ENCODE measurements at places on chromosomes 13 and 19.

- no peak for DNase-seq
Measured at GRCh38 chr13:39900106-39900750, 244.8 kb downstream of the COG6 start.

DNA sequence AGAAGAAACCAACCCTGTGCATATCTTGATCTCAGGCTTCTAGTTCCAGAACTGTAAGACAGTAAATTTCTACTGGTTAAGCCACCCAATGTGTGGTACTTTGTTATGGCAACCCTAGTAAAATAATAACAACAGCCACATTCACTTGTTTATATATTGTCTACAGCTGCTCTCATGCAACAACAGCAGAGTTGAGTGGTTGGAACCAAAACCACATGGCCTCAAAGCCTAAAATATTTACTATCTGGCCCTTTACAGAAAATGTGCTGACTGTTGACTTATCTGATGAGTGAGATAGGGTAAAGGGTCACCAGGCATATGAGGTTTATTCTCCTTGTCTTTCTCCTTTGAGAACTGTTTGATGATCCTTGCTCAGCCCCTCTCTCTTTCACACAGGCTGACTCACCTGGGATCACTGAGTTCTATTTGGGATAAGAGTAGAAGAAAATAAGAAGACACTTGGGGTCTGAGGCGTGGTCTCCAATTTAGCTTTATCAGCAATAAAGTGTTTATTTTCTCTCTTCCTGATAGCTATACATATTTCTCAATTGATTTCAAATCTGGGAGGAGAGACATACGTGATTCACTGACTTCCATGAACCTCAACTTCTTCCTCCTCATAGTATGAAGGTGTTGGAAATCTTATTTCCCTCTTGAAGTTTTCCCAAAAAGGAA, 227.5 kb upstream of the STARD13 start:
- DNase-seq: no peak

DNA sequence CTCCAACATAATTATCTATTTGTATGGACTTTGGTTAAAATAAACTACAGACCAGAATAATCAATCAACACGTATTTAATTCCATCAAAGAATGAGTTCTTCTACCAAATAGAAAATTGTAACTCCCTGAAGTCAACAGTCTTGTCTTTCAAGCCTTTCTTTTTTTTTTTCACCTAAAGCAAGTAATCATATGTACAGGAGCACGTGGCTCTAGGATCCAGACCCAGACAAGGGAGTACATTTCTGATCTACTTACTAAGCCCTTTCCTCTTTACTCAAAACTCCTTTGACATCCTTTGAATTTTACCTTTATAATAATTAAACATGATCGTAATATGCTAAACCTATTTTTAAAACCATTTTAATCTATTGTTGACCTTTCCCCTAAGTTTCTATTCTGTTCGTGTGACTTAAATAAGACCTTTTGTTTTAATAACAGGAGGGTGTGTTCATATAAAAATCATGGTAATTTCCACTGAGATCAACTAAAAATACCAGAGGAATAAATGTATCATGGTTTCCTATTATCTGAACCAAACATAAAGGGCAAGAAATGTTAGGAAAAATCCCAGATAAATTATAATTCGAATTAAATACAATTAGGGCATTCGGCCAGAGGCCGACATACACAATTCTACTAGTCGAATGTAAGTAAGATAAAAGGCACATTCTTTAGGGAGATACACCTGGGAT, 1.7 kb downstream of the SLC7A1 start:
- DNase-seq: no peak

GRCh38 chr13:52713894-52714293, 25.7 kb downstream of the CNMD start:
- DNase-seq: no peak

DNA sequence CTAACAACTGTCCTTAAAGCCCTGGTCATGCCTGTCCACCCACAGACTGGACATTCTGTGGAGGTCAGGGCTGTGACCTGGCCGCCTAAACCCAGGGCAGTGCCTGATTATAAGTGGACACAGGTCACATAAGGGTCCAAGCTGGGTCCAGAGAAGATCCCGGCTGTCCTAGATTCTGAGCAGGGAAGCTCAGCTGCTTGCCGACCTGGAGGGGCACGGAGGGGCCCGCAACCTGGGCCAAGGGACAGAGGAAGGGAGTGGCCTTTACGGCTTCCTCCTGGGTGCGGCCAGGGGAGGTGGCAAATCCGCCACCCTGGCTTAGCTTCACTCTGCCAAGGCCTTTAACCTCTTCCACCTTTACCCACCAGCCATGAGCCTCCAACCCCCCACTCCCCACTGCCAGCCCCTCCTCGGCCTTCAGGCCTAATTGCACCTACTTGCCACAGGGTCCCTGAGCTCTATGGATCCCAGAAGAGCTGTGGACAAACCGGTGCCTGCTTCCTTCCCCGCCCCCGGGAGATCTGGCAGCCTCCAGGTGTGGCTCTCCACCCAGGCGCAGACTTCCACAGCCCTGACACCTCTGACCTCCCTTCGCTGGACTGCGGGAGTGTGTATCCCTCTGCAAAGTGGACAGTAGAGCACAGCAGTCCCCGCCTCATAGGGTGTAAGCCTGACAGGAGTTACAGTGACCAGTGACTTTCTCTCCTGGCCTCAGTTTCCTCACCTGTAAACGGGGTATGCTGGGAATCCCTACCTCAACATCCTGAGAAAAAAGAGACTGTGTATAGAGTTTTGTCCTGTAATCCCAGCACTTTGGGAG, 1.7 kb downstream of the CD320 start:
- no peak for DNase-seq

DNA sequence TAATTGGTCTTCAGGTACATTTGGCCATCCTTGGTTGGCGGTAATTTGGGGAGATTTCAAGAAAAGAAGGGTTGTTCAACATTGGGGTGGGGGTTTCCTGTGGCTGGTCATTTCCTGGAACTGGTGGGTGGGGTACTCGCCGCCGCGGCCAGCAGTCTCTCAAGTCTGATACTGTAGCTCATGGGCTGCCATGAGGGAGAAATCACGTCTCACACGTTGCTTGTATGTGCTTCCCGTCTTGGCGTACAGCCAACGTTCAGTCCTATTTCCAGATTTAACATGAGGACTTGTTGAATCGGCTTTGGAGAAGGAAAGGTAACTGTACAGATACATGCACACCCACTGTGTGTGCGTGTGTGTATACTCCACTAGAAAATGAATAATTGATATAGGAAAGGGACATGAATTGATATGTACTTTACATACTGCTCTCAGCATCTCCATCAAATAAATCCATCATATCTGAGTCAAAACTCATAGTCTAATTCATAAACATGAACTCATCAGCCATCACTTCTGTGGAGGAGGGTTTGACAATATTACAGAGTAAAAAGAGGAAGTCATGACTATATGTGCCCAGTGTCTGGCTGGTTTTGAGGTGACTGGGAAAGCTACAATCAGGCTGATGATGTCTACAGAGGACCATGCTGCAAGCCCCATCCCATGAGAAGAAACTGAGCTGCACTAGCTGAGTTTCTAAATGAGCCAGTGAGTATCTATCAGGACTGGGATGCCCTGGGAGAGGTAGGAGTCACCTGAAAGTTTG, 418.1 kb downstream of the TSHZ3 start:
- DNase-seq: no peak

DNA sequence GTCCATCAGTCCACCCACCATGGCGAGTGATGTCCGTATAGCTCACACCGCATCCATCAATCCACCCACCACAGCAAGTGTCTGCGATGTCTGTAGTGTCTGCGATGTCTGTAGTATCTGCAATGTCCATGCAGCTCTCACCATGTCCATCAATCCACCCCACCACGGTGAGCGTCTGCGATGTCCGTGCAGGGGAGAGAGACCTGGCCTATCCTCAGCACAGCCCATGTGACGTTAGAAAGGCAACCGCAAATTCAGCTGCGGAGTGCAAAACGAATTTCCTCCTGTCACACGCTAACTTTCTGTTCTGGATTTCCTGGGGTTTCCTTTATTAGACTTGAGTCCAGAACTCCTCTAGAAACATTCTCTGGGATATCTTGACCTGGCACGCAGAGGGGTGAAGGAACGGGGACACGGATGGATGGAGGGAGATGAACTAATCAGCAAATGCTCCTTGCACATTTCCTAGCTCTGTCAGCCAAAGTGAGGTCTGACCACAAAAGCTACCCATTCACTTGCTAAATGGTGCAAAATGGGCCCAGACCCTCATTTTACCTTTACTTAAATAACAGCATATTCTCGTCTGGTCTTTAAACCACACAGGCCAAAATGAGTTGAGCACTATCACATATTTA, 18.3 kb downstream of the RASA3 start:
- DNase-seq: no peak

- DNase-seq: no peak
Measured at GRCh38 chr19:33152176-33152575, 20.3 kb downstream of the WDR88 start.

- no peak for DNase-seq
Measured at GRCh38 chr19:13899912-13900584, 5.9 kb downstream of the BRME1 start.

DNA sequence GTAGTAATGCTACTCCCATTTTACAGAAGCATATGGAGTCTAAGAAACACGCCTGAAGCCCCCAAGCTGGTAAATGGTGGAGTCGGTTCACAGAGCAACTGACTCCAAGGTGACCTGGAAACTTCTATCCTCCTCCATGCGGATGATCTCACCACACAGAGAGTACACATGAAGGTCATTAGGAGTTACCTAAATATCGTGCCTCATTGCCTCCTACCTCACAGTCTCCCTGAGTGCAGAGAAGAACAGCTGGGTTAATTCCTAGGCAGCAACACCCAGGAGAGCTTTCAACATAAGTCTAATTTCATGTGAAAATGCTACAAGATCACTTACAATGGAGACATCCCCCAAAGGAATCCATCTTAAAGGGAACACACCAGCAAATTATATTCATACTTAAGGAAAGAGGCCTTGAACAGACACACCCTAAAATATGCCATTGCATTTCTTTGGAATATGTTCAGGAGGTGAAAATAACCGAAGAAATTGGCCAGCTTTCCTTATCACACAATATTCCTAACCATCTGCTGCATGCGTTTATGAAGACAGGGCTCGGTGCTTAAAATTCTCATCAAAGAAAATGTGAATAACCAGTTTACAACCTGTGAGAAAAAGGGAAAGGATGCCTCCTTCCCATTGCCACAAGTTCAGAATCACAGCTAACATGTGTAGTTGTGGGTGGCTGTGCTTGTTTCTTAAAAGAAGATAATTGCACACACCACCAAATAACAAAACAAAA, 203.6 kb upstream of the NBEA start:
- no peak for DNase-seq

GRCh38 chr19:50969413-50969760, at the start of gene KLK6:
Gene KLK6, minus strand, starts transcription at chr19:50969591. Its CDS starts 1,487 bp downstream, at chr19:50968104.
- DNase-seq: no peak

GRCh38 chr13:46858776-46859175, 38.1 kb downstream of the HTR2A start:
- DNase-seq: no peak

DNA sequence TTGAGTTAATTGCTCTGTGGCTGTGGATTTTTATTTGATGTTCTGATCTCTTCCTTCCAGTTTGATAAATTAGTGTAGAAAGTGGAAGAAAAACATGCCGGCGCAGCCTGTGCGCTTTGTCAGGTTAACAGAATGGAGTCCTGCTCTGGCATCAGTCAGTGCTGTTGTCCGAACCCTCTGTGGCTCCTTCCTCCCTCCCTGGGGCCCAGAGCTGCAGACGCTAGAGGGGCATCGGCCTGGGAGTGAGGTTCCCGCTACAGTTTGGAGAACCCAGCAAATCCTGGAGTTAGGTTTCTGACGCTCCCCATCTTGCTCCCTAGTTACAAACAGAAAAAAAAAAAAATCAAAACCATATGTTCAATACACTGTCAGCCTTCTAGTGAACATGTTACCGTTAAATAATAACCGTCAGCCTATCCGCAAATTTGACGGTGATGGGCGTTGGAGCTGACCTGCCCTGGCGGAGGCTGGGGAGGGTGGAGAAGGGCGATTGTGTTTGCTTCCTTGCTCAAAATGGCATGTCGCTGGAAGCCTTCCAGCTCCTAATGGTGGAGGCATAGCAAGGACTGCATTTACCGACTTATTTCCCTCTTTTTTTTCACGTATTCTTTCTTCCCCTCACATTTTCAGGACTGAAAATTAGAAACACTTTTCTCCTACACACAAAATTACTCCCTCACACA, 13.6 kb downstream of the MBNL2 start:
- DNase-seq: no peak

- DNase-seq: no peak
Measured at GRCh38 chr19:18860725-18861124, 29.0 kb downstream of the UPF1 start.

GRCh38 chr13:74158028-74158427, 23.8 kb upstream of the KLF12 start:
- no peak for DNase-seq

- no peak for DNase-seq
Measured at GRCh38 chr13:41520660-41521630, 63.6 kb downstream of the RGCC start.

- no peak for DNase-seq
Measured at GRCh38 chr13:39023761-39024160, 14.1 kb downstream of the PROSER1 start.

DNA sequence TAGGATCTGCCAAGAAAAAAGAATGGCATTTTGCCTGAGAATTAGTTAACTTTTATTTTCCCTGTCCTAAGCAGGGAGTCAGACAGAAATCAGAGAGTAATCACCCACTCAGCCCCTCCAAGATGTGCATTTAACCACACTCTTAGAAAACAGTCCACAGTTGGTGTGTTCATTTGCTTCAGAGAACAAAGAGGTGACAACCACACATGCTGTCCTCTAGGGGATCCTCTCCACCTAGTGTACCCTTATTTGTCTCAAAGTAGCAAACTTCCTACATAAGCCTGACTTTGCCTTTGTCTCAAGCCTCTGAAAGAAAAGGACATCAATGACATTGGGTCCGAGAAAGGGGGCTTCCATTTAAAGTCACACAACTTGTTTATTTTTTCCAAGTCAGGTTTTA, 107.0 kb upstream of the RFC3 start:
- no peak for DNase-seq

Measured in vagina (tissue), 2 donors.